ENCODE measurements at places on chromosomes 2 and 18.

DNA sequence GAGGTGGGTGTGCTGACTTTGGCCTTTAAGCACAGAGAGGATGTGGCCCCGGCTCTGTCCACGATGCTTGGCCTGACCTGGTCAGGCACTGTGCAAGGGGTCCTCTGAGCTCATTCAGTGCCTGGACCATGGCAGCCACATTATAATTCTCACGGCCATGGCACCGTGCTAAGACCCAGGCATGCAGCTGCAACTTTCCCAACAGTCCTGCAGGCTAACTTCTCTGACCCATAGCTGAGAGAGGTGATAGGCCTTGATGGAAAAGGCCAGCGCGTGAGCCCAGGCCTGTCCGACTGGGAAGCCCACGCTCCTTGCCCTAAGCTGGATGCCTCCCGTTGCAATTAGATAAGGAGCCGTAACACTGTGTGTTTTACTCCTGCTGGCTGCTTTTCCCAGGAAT is 99.9 kb downstream of the TFCP2L1 start:
- DNase-seq: no peak

DNA sequence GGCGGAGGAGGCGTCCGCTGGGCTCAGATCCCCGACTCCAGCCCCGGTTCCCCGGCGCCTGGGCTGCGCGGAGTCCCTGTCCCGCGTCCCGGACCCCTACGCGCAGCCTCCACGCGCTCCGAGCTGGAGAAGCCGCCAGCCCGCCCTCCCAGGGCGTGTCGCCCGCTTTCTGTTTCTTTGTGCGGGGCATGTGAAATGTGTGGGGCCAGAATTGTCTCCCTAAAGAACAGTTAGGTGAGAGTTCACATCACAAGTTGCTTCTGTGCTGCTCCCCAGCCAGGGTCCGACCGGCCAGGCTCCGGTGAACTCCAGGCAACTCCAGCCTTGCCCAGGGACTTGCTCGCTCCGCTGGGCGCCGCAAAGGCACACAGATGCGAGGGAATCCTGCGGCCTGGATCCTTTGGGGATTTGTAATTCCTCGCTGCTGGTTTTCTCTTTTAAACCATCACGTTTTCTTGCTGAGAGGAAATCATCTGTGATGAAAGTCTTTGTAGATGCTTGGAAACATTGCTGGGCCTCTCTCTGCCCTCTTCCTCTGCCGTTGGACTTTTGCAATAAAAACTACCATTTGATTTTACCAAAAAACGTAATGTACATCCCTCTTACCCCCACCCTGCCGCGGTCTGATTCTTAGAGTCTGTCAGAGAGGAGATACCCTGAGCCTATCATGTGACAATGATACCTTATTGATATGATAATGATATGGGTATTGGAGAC is 631 bp downstream of the GYPC start:
- DNase-seq: peak; percentile 49

GRCh38 chr2:77642339-77642738 is 120.2 kb upstream of the LRRTM4 start:
- DNase-seq: no peak

DNA sequence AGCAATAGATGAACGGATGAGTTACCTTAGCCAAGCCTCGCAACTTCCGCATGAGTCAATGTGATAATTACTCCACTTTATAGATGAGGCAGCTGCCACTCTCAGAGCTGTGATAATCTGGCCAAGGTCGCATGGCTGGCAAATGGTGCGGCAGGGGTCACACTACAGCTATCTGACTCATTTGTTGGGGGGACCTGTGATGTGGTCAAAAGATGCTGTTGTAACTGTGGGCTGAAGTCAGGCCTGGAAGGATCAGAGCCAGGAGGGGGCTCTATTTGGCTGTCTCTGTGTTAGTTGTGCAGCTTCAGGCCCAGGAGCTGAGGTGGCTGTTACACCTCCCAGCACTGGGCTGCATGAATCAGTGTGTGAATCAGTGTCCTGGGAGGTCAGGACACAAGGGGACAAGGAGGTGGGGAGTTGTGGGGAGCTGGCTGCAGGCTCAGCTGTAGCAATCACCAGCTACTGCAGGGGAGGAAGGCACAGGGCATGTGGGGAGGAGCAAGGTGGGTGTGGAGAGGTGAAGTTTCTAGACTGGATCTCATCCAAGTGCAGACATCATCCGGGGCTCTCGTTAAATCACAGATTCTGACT is 33.1 kb downstream of the NGEF start:
- peak; percentile 52 for DNase-seq

- no peak for DNase-seq
These were observed 93.5 kb downstream of the ARL6IP6 start for GRCh38 chr2:152811916-152812315.

GRCh38 chr18:54873884-54874255 is 45.6 kb downstream of the RAB27B start:
- no peak for DNase-seq

GRCh38 chr2:43103093-43103404 is 123.4 kb downstream of the ZFP36L2 start:
- no peak for DNase-seq

- DNase-seq: peak; percentile 2
These were observed 12.3 kb downstream of the YIPF4 start for GRCh38 chr2:32290000-32290339.

- DNase-seq: no peak
These were observed 7.7 kb downstream of the SLC30A3 start for GRCh38 chr2:27255187-27255586.

DNA sequence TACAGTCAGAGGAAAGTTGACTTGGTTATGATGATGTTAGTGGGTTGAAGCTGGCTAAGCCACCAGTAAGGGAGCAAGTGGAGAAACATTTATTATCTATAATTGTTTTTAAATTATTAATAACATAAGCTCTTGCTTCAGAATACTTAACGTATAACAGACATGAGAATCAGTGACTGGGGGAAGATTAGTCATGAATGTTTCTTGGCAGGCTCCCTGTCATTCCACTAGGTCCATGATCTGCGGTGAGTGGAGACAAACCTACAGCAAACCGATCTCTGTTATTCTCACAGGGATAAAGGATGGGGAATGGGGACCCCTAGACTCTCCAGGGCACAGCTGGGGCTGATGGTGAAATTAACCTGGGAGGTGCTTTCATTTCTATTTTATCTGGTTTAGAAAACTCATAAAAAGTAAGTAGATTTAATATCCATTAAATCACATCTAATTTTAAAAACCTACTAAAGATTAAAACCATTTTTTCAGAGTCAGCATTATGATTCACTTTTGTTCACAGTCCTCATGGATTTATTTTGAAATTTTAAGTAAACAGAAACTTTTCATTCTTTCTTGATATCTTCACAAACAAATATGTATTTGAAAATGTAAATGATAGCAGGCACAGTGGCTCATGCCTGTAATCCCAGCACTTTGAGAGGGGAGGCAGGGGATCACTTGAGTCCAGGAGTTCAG is 420.3 kb downstream of the PTPRM start:
- peak; percentile 82 for DNase-seq

DNA sequence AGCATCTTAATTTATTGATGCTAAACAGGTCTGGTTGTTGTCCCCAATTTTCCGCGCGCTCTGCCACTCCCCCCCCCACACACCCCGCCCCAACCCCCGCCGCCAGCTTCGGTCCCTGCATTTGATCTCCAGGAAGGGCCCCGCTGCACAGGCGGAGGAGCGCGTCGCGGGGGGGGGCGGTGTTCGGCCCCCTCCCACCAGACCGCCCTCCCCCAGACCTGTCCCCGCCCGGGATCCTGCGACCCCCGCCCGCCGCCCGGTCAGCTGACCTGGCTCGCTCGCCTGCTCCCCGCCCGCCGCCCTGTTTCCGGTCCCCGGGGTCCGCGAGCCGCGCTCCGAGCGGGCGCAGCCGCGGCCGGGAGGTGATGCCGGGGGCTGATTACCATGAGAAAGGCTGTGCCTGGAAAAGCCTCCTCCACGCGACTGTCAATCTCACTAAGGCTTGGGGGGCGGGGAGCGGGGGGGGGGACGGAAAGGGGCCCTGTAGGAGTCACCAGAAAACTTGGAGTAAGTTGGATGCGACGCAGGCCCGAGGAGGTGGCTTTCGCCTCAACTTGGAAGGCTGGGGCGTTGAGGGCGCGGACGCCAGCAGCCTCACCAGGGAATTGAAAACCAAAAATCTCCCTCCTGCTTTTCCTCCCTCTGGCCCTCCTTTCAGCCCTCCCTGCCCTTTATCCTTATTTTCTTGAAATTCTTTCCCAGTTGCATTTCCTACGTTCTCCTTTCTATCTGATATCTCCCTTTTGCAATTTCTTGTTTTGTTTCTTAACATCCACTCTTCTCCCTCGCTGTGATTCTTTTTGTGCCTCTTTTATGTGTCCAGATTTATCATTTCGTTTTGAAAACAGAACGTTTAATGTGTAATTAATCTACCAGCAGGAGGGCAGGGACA is 4.4 kb upstream of the ZEB2 start:
- no peak for DNase-seq

All from fibroblast of skin of right quadriceps (primary cell).